Fibroblast of skin of left quadriceps (primary cell): ENCODE measurements at places on chromosomes 4 and X.

GRCh38 chr4:146637621-146638332, 916 bp upstream of the POU4F2 start:
- no peak for DNase-seq

DNA sequence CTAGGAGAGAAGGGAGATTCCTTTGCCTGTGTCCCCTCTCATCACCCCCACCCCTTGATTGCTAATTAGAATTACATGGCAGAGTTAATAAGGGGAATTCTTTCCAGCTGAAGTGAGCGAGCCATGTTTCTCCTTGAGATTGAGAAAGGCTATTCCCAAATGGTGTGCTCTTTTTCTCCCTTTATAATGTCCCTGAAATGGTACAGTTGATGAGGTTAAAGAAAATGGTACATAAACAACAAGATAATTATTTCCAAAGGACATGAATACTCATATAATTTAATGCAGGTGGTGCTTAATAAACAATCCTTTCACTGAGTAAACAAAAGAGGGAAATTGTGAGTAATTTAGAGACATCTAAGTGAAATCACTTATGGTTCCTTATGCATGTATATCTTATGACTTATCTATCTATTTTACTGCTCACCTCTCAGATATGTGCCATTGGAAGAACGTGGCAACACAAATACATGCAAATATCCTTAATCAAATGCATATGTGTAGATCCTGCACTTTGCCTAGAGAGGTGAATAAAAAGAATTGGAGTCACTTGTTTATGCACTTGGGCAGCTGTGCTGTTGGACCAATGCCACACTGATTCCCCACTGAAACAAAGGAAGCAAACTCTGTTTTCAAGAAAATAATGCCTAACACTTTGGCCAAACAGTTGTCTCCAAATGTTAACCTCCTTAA, 106.6 kb upstream of the WDR44 start:
- DNase-seq = no peak

- DNase-seq = no peak
These were observed 49.7 kb upstream of the ANKRD17 start for GRCh38 chr4:73308286-73308685.

DNA sequence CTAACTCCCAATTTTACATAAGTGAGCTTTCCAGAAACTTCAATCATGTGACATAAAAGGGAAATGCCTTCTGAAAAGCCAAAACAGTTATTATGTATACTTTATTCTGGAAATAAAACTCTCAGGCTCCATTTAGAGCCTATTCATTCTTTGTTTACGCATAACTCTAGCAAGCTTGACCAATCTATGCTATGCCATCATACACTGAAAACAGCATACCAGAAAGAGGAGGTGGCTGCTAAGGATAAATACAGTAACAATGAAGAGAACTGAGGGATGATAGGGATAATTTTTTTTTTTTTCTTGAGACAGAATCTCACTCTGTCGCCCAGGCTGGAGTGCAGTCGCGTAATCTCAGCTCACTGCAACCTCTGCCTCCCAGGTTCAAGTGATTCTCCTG, 24.4 kb downstream of the CDKL2 start:
- no peak for DNase-seq

DNA sequence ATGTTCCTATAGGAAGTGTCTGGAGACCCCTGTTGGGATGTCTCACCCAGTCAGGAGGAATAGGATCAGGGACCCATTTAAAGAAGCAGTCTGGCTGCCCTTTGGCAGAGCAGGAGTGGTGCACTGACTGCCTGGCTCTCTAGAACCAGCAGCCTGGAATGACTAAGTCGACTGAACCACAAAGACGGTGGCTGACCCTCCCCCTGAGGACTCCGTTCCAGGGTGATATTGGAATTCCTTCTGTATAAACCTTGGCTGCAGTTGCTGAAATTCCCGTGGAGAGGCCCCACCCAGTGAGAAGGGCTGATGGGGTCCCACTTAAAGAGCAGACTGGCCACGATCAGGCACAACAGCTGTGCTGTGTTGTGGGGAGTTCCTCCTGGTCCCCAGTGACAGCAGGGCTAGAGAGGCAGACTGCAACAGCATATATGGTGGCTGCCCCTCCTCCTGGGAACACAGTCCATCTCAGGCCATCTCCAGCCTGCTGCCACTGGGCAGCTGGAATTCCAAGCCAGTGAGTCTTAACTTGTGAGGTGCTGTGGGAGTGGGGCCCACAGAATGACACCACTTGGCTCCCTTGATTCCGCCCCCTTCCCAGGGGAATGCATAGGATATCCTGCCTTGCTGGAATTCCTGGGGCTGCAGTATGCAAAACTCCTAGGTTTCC, 41.8 kb upstream of the RLIM start:
- DNase-seq = no peak

- no peak for DNase-seq
These were observed 345.7 kb upstream of the NR3C2 start for GRCh38 chr4:148787831-148788477.

- DNase-seq = no peak
These were observed 61.9 kb downstream of the HOPX start for GRCh38 chr4:56619160-56619559.

DNA sequence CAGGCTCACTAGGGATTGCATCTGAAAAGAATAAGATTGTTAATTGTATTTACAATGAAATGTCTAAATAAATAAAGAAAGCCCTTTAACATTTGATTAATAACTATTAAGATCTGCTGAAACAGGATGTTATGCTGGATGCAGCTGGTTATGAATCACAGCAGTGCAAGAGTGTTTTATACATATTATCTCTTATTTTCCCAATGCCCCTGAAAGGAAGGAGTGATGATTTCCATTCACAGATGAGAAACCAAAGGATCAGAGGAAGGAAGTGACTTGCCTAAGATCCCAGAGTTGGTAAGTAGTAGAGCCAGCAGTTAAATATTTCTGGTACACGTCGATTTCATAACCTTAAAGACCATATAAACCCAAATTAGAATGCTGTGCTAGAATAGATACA, 76.3 kb upstream of the ARHGAP36 start:
- DNase-seq = no peak

DNA sequence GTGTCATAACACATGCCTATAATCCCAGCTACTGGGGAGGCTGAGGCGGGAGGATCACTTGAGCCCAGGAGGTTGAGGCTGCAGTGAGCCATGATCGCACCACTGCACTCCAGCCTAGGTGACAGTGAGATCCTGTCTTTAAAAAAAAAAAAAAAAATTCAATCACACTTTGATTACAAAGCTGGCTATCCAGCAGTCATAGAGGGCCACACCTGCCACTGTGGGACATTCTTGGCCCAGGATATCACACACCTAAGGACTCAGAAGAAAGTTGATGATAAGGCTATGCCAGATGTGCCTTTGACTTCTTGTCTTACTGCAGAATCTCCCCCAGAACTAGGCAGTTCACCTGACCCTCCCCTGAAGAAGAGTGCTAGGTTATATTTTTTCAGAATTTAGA, 122.5 kb upstream of the GALNT7 start:
- DNase-seq = no peak
